AG04449 (cell line): ENCODE measurements at places on chromosomes 3 and 15.

GRCh38 chr3:81468391-81468790, 293.1 kb downstream of the GBE1 start:
- no peak for DNase-seq

- DNase-seq: no peak
Observed at GRCh38 chr3:52860424-52860768, 25.6 kb upstream of the MUSTN1 start.

GRCh38 chr15:66129586-66129985, 124.0 kb downstream of the MEGF11 start:
- no peak for DNase-seq

DNA sequence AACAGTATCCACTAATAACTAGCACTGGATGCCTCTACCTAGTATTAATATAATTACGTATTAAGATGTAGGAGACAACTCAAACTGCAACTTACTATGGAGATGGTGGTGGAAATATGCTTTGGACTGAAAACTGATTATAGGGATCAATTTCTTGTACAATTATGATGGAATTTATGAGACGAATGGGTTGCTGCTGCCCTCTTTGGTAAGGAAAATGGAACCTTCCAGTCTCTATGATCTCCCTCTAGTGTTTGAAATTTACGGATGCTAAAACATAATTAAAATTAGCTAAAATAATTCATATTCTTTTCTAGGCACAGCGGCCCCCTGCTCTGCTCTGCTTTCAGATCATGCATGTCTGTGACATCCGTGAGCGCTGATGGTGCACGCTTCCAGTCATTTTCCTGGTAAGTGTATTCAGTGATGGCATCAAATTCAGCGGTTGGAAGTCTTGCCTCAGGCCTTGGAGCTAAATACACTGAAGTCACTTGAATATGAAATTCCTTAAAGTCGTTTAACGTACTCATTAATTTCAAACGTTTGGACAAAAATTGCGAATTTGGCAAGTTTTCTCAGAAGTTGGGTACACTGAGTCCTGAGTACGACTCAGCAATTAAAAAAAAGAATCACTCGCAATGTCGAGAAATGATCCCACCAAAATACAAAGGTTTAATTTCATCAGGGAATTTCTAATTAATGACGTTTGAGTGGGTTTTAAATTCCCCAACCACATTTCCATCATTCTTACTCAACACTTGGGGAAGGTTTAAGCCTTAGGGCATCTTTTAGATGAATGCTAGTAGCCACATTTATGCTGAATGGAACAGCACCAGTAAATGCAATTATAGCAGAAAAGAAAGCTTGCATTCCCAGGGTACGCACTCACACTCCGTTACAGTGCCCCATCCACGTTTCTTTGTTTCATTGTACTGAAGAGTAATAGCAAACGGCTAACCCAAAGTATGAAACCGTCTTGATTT, 132.6 kb downstream of the NR2F2 start:
- DNase-seq: no peak

GRCh38 chr15:68349151-68349550, 71.6 kb downstream of the FEM1B start:
- DNase-seq: no peak

DNA sequence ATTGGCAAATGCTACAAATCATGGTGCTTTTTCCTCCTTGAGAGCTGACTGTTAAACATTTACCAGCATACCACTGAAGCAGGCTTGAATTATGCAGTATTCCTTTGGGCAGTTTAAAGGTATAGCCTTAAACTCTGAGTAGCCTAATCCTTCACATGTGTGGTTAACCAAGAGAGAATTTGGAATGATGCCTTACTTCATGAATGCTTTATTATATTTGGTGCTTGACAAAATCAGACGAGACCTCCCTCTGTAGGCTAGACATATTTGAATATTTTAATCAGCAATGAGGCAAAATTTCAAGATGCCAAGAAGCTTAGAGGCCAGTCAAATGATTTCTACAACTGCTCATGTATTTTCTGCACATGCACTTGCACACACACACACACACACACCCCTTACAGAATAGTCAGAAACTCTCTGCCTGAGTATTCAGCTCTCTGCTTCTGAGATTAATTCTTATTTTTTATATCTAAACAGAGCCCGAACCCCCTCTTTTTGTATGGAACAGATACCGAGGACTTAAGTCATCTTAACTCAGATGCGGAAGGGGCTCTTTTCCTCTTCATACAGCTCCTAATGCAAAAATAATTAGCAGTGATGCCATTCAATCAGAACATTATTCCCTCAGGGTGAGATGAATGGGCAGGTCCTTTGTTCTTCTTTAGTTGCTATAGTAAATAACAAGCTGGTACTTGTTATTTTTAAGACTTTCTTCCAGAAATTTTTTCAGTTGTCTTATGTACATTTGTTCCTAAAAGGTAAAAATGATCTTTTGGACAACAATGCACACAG, 195.5 kb upstream of the TMC3 start:
- no peak for DNase-seq

DNA sequence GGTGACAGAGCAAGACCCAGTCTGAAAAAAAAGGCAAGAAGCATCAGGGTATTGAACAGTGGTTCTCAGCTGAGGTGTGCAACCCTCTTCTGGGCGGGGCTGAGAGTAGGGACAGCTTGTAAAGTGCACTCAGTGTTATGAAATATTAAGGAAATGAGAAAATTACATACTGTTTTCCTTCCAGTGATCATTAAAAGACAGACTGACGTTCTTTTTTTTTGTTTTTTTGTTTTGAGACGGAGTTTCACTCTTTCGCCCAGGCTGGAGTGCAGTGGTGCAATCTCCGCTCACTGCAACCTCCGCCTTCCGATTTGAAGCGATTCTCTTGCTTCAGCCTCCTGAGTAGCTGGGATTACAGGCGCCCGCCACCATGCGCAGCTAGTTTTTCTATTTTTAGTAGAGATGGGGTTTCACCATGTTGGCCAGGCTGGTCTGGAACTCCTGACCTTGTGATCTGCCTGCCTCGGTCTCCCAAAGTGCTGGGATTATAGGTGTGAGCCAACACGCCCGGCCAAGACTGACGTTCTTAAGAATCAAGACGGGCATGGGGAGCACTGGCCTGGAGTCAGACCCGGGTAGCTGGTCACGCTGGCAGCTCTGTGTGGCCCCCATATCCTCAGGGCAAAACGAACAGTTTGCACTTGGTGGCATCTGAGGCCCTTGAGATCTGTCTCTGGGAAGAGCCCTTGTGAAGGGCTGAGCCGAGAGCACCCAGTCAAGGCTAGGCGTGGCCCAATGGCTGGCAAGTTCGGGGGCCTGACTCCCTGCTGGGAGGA, 11.4 kb downstream of the MAN2A2 start:
- no peak for DNase-seq

DNA sequence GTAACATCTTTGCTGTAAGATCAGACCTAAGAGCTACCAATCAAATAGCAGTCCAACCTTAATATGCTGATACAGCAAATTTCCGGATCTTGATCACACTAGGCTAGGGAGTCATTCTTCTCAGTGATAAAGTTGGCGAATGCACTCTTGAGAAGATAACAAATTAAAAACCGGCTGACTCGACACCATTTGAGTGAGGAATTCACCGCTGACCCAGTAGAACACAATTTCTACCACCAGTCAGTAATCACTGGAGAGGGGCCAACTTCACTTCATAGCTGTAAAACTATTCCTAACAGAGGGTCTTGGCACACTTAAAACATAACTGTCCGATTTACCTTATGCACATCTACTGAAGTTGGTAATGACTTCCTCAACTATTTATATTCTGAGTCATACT, 47.2 kb downstream of the MEIS2 start:
- DNase-seq: no peak

DNA sequence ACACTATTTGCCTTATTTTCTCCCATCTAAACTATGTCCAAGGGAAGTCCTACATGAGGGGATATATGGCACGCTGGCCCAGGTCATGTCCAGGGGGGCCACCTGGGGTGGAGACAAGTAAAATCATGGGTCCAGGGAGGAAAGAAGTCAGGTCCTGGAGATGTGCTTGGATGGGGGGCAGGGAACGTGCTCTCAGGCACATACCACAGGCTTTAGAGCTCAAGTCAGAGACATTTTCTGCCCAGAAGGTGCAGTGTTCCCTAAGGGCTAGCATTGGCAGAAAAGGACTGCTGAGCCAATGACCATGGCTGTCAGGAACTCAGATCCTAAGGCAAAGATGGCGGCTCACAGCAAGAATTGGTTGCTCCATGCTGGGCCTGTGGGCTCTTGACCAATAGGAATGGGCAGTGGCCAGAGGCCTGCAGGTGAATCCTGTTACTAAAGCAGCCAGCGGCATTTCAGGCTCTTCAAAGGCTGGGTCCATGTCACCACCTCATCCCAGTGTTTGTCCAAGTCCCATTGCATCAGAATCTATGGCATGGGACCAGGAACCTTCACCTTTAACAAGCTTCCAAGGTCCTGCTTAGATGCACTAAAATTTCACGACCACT, 175.0 kb downstream of the RPLP1 start:
- no peak for DNase-seq

GRCh38 chr15:77187751-77188464, 117.0 kb upstream of the TSPAN3 start:
- no peak for DNase-seq

- DNase-seq: no peak
Observed at GRCh38 chr3:183629546-183630301, 5.7 kb upstream of the KLHL24 start.

DNA sequence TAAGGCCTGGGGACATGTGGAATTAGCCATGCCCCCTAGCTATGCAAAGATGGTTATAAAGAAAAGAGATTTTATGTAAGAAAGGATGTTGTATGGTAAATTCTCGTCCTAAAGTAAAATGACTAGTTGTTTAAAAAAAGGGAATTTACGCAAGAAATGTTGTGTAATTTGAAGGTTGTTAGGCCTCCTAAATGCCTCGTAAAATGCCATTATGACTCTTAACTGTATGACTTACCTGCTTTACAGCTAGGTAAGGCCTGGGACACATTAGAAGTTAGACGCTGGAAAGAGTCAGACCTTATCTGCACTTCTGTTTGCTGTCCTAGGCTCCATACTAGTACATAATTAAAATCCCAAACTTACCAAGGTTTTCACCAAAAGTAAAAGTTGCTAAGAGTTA, 17.5 kb upstream of the HHATL start:
- DNase-seq: no peak

- no peak for DNase-seq
Observed at GRCh38 chr3:170642882-170643601, 57.2 kb upstream of the SLC7A14 start.

- DNase-seq: no peak
Observed at GRCh38 chr3:177307826-177308225, 110.5 kb upstream of the TBL1XR1 start.

- DNase-seq: no peak
Observed at GRCh38 chr15:68814596-68814995, 6.1 kb downstream of the ANP32A start.

DNA sequence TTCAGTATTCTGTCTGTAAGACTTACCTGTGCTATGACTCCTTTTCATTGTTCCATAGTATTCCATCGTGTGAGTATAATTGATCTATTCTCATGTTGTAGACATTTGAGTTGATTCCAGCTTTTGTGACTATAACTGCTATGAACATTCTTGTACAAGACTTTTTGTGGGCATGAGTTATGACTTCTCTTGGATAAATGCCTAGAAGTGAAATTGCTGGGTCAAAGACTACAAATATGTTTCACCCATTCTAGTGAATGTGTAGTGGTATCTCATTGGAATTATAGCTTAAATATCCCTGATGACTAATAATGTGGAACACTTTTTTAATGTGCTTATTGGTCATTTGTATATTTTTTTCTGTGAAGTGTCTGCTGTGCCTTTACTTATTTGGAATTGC, 27.6 kb upstream of the NPHP3 start:
- DNase-seq: no peak

GRCh38 chr3:112200317-112200666, 67.2 kb upstream of the GCSAM start:
- no peak for DNase-seq

GRCh38 chr15:48385031-48385830, 54.0 kb downstream of the DUT start:
- peak; percentile 98 for DNase-seq

GRCh38 chr15:68339481-68339880, 61.9 kb downstream of the FEM1B start:
- no peak for DNase-seq

- no peak for DNase-seq
Observed at GRCh38 chr3:43326891-43327581, 40.7 kb downstream of the SNRK start.

- no peak for DNase-seq
Observed at GRCh38 chr15:65816441-65816840, 24.3 kb upstream of the DENND4A start.

- DNase-seq: no peak
Observed at GRCh38 chr3:20324664-20325478, 138.9 kb upstream of the SGO1 start.

DNA sequence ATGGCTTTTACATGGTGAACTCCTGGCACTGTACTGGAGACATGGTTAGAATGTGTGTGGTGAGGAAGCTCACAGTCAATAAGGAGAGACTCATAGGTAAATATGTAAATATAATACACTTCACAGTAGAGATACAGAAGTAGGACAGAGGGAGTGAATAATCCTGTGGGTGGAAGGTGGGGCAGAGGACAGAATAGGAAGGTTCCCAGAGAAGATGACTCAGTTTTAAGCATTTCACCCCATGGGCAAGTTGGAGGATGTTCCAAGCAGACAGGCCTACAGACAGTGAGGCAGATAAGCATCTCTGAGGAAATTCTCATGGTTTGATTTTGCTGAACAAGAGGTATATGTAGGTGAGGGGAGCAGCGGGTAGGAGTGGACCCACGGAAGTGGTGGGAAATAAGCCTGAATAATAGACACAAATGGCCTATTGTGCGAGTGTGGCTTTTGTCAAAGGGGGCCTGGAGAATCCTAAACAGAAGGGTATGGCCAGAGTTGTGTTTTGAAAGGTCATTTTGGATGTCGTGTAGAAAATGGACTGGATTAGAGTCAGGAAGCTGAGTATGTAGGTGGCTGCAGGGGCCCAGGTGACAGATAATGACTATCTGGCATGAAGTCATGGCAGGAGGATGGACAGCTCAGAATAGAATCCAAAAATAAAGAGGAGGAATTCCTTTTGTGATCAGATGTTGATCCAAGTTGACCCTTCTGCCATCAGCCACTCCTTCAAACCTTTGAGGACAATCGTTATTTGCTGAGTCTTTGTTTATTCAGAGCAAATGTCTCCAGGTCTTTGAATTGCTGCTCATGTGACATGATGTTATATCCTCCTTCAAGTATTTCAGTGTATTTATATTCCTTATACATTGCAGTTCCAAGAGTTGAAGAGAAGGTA, 97.3 kb upstream of the THRB start:
- no peak for DNase-seq

- no peak for DNase-seq
Observed at GRCh38 chr3:14921811-14922705, 25.3 kb upstream of the NR2C2 start.

- DNase-seq: no peak
Observed at GRCh38 chr3:21508246-21508645, 242.8 kb downstream of the ZNF385D start.

DNA sequence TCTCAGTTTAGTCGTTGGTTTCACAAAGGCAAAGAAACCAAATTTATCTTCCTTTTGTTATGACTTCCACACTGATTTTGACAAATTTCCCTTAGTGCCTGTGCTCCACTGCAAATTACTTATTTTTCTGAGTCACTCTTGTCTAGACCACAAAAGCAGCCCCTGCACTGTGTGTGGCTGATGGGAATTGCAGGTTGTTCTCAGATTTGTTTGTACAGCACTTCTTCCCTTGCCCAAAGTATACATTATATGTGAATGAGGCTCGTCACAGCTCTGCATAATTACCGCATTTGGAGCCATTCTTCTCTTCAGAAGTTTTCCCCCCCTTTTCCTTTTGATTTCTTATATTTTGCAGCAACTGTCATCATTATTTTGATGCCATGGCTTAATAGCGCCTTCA, 354.2 kb upstream of the IL12A start:
- no peak for DNase-seq

- DNase-seq: peak; percentile 55
Observed at GRCh38 chr3:170908235-170909116, at the start of gene EIF5A2. Gene EIF5A2, minus strand, starts transcription at chr3:170908637. Its CDS starts 831 bp downstream, at chr3:170907806.
